Gastroesophageal sphincter (tissue), 4 donors: ENCODE measurements at places on chromosomes 13 and 19. TPM values are rescaled to one million over a fixed set of nuclear protein-coding genes. Genes with fewer than 3 reads are reported as not detected.

CEACAM21 gene
- total RNA-seq: 4.3 TPM

ZNF558 gene
- 36.8 TPM for total RNA-seq

TBCB gene
- 183 TPM for total RNA-seq

ARHGAP45 gene
- 29.8 TPM for total RNA-seq
